ENCODE measurements at places on chromosomes 13 and 19.

DNA sequence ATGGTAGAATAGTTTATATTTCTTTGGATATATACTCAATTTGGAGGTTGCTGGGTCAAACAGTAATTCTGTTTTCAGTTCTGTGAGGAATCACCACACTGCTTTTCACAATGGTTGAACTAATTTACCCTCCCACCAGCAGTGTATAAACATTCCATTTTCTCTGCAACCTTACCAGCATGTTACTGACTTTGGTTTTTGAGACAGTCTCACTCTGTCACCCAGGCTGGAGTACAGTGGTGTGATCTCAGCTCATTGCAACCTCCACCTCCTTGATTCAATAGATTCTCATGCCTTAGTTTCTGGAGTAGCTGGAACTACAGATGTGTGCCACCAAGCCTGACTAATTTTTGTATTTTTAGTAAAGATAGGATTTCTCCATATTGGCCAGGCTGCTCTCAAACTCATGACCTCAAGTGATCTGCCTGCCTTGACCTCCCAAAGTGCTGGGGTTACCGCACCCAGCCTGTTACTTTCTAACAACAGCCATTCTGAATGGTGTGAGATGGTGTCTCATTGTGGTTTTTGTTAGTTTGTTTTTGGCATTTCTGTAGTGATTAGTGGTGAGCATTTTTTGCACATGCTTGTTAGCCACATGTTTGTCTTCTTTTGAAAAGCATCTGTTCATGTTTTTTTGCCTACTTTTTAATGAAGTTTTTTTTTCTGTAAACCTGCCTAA lies 12.5 kb downstream of the ZNF714 start:
- DNase-seq = no peak

DNA sequence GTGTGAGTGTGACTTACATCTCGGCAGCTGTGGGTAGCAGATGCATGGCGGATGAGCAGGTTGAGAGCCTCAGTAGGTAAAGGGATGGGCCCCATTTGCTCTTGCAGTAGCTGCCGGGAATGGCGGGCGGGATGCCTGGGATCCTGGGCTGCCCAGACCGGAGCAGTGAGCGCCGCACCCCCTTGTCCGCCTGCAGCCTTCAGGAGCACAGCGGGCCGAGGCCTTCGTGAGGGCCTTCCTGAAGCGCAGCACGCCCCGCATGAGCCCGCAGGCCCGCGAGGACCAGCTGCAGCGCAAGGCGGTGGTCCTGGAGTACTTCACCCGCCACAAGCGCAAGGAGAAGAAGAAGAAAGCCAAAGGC lies 4.1 kb downstream of the POP4 start:
- no peak for DNase-seq

- peak; percentile 97 for DNase-seq
Observed at GRCh38 chr19:14571695-14572490, at the start of gene NDUFB7. NDUFB7 (minus strand) TSS chr19:14572066; CDS start chr19:14572000, 66 bp downstream.

- DNase-seq = no peak
Observed at GRCh38 chr13:114034481-114034891, 60.6 kb upstream of the C13orf46 start.

DNA sequence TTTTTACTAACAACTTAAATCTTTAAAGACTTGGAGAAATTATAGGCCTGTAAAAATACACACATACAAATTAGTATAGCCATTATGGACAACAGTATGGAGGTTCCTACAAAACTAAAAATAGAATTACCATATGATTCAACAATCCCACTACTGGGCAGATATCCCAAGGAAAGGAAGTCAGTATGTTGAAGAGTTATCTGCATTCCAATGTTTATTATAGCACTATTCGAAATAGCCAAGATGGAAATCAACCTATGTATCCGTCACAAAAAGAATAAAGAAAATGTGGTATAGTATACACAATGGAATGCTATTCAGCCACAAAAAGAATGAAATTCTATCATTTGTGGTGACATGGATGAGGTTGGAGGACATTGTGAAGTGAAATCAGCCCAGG lies 37.2 kb downstream of the SLITRK1 start:
- peak; percentile 4 for DNase-seq

DNA sequence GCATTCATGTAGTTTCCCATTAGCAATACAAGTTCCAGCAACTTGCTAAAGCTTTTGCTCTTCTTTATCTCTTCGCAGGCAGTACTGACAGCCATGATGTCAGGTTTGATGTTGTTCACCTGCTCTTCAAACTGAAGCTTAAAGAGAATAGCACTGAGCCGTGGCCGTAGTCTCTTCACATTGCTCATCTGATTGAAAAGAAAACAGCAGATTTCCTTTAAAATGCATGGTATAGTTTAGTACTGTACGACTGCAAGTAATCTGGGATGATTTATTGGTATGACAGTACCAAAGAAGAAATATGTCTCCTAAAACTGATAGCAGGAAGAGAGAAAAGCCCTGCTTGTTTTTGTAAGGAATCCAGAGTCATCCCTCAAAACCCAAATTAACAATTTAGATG lies 284.4 kb downstream of the DIAPH3 start:
- DNase-seq = no peak

- DNase-seq = no peak
Observed at GRCh38 chr19:351976-352625, 7.5 kb upstream of the MIER2 start.

DNA sequence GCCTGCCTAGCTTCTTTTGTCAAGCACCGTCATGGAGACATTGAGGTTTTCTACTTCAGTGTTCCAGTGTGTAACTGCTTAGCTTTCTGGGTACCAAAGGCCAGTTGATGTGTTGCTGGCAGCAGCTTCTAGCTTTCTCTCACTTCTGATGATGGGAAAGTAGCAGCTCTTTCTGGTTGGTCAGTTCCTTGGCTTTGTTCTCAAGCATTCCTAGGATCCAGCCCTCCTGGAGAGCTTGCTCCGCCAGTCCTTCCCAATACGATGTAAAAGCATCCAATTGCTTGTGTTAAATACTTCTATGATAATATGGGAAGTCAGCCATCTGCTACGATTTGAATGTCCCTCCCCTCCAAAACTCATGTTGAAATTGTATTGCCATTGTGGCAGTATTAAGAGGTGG lies 182.8 kb downstream of the UGGT2 start:
- DNase-seq = no peak

DNA sequence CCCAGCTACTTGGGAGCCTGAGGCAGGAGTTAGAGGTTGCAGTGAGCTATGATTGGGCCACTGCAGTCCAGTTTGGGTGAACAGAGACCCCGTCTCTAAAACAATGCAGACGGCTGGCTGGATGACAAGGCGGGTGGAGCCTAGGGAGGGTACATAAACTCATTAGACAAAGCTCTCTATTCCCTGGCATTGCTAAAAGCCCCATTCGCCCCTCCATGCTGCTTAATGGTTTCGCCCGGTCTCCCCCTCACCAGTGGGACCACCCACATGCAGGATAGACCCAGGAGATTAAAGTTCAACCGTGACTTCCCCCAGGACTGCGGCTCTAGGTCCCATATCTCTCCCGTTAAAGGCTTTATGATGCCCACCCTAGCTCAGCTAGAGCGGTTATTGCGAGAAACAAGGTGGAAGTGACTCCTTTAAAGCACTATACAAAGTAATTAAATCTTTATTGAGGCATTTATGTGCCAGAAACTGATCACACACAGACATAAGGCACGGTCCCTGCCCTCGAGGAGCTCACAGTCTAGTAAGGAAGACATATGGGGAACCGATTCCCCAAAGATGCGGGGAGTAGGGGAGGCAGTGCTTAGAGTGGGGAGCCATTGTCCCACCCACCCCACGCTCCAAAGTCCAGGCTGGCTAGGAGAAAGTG lies 4.9 kb downstream of the LYPD3 start:
- no peak for DNase-seq

GRCh38 chr13:100274942-100275506 lies 186.1 kb downstream of the PCCA start:
- DNase-seq = peak; percentile 36

GRCh38 chr19:40465025-40465556 lies 454 bp downstream of the BLVRB start:
- DNase-seq = peak; percentile 69

GRCh38 chr19:14059652-14060155 lies 2.2 kb downstream of the PALM3 start:
- no peak for DNase-seq

DNA sequence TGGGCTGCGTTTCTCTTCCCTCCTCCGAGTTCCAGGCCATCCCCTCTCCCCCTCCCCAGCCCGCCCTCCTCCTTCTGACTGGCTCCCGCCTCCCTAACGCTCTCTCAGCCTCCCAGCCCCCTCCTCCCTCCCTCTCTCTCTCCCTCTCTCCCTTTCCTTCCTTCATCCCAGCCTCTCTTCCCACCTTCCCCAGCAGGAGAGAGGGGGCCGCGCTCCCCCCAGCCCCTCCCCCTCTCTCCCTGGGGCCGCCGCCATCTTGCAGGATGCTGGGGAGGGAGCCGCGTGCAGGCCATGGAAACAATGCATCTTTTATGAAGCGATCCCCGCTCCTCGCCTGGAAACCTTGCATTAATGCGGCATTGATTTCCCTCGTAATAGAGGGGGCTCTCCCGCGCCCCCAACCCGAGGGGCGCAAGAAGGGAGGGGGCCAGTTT lies 42.6 kb upstream of the ADGRL1 start:
- peak; percentile 35 for DNase-seq

GRCh38 chr19:7482584-7483439 lies 6.0 kb downstream of the PEX11G start:
- DNase-seq = no peak

DNA sequence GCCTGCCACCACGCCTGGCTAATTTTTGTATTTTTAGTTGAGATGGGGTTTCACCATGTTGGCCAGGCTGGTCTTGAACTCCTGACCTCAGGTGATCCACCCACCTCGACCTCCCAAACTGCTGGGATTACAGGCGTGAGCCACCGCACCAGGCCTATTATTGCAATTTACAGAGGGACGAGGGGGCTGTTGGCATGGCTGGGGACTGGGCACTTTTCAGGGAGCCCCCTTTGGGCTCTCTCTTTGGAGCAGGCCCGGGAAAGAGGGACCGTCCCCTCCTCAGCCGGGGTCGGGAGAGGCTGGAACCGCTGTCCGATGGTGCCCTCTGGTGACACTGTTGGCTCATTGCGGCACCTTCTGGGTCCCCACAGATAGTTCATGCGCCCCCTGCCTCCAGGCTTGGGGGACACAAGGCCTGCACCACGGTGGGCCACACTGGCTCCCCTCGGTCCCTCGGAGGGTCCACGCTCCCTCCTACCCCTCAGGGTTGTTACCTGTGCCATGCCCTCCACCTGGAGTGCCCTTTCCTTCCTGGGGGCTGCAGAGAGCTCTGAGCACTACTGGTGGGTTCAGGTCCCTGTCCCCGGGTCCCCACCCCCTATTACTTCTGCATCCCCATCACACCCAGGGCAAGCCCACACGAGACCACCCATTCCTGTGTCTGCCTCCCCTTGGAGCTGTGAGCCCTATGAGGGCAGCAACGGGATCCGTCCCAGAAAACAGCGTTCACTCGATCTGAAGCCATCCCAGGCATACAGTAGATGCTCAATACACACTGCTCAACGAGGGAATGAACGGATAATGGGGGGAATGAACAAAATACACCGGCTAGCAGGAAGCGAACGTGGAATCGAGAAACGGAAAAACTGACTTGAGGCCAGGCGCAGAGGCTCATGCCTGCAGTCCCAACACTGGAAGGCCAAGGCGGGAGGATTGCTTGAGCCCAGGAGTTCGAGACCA lies 12.5 kb downstream of the FEM1A start:
- peak; percentile 77 for DNase-seq

Measured in ELR (cell line).